Activated T-helper 1 cell treated with Interleukin-2 at 50 U/mL for 16 hours (primary cell): ENCODE measurements at places on chromosomes 4 and X.

GRCh38 chr4:187207931-187208330 is 484.3 kb upstream of the FAT1 start:
- no peak for DNase-seq

DNA sequence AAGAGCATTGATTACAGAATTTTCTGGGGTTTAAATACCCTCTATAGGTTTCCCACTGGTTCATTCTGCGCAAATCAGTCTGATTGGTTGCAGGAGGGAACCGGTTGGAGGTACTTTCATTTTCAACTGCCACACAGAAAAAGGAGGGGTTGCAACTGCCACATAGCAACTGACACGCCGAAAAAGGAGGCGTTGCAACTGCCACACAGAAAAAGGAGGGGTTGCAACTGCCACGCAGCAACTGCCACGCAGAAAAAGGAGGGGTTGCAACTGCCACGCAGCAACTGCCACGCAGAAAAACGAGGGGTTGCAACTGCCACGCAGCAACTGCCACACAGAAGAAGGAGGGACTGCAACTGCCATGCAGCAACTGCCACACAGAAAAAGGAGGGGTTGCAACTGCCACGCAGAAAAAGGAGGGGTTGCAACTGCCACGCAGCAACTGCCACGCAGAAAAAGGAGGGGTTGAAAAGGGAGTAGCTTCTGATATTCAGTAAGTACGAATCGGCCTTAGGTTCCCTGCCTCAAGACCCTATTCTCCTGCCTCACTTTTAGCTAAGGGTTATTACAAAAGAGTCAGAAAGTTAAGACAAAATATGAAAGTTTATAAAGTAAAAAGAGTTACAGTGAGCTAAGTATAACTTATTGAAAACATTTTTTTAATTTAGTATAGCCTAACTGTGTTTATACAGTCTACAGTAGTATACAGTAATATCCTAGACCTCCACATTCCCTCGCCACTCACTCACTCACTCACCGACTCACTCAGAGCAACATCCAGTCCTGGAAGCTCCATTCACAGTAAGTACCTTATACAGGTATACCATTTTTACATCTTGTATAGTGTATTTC is 431.8 kb downstream of the KCTD8 start:
- DNase-seq, result no peak

GRCh38 chrX:45807572-45808425 is 607.1 kb upstream of the DIPK2B start:
- no peak for DNase-seq

GRCh38 chr4:80446248-80446647 is 110.7 kb downstream of the CFAP299 start:
- DNase-seq, result no peak

GRCh38 chr4:122876456-122876855 is 45.9 kb downstream of the NUDT6 start:
- no peak for DNase-seq

DNA sequence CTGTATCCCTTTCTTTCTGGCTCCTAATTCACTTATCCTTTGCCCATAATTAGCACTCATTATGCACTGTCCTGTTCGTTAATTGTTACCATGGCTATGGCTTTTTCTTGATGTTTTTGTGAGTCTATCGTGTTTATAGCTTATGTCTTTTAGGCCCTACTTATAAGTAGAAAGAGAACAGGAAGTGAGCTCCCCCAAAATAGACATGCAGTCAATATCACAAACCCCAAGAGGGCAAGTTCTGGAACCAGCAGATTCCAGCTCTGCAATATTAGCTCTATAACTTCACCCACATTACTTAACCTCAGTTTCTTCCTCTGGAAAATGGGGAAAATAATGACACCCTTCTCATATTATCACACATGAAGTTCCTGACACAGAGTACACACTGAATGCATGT is 7.4 kb upstream of the HS3ST1 start:
- no peak for DNase-seq

DNA sequence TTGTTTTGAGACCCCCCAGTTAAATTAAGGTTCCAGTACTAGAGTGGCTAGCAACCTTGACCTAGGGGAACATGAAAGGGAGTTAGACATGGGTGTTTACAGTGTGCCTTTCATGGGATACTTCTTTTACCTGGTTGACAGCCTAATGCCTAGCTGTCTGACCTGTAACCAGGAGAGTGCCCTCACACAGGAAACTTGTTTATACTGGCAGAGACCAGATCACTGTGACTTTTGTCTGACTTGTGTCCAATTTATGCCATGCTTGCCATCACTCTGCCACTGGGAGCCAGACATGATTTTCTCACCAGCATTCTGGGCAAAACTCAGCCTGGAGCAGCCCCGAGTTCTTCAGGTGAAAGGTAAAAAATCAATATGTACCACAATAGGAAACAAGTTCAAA is 305.9 kb downstream of the CHIC1 start:
- DNase-seq, result no peak

DNA sequence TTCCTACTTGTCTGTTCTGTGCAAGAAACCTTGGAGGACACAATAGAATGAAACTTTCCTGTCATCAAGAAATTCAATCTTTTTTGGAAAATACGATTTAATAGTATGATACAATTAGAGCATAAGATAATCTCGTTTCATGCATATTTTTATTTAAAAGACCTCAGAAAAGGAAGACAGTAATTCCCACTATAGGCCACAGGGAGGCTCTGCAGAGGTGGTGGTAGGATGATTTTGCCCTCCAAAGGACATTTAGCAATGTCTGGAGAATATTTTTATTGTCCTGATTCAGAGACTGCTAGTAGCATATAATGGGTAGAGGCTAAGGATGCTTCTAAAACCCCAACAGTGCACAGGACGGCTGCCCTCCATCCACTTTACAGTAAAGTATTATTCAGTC is 68.7 kb downstream of the PAK3 start:
- no peak for DNase-seq
